Hepatic stellate cell (primary cell): ENCODE measurements at places on chromosomes 3 and 15.
A peak's percentile ranks its signal among the peaks of the same experiment; 100 is the strongest.

DNA sequence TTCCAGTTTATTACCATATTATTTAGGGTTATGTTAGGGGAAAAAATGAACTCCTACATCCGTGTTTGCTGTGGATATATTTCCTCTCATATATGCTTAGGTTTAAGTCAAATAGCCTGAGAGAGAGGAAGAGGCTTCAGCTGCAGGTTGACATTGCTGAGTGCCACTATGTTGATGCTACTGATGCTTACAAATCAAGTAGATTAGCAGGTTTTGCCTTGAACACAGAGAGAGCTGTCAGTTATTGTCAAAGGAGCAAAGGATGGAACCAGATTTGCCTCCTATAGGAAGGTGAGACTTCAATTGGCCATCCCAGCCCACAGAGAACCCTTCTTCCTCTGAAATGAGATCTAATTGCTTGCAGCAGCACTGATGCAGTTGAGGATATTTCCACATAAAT lies 339.2 kb downstream of the CADM2 start:
- no peak for DNase-seq

GRCh38 chr15:70605606-70606410 lies 157.6 kb downstream of the UACA start:
- DNase-seq, result peak; percentile 32

GRCh38 chr15:67240235-67241131 lies 14.0 kb downstream of the AAGAB start:
- no peak for DNase-seq

DNA sequence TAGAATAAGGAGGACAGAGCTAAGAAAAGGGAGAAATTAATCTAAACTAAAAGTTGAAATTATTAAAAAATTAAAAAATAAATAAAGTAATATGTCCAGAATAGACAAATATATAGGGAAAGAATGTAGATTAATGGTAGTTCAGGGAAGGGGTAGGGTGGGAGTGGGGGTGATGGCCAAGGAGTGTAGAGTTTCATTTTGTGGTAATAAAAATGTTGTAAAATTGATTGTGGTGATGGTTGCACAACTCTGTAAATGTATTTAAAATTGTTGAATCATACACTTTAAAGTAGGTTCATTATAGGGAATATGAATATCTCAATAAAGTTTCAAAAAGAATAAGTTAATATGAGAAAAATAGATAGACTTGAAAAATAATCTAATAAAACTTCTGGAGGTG lies 21.0 kb upstream of the FNDC3B start:
- no peak for DNase-seq

GRCh38 chr15:72566973-72567372 lies 87.5 kb upstream of the GOLGA6B start:
- DNase-seq, result no peak

GRCh38 chr3:155741101-155741500 lies 3.8 kb downstream of the PLCH1 start:
- DNase-seq, result no peak

GRCh38 chr3:141366285-141367037 lies 1.8 kb upstream of the ZBTB38 start:
- peak; percentile 60 for DNase-seq

- no peak for DNase-seq
Observed at GRCh38 chr15:60017538-60018520, 13.7 kb downstream of the FOXB1 start.

DNA sequence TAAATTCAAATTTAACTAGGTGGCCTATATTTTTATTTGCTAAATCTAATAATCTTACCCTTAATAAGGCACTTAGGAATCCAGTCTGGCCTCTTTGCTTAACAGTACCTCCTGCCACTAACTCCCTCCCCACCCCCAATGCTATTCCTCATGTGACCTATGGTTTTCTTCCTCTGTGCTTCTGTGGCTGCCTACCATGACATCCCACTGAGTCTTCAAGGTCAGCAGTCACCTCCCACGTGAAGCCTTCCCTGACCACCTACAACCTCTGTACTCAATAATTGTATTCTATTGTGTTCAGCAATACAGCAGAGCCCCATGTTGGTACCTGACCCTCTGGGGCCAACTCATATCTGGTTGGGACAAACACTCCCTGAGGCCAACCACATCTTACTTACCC lies 9.7 kb downstream of the PARP16 start:
- DNase-seq, result no peak

DNA sequence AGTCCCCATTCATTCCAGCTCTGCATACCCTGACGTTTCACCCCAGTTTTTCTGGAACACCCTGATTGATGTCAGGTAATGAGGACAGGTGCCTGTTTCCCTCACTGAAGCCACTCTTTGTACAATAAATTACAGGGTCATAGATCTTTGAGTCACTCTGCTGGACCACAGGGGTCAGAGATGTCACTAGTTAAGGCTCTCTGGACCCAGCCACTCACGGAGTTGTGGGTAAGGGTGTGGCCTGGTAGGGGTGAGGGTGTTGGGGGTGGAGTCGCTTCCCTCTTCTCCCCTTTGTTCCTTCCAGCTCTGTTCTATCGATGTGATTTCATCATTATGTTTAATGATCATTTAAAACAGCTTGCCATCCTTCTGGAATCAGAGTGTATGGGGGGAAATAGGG lies 512 bp downstream of the IQCF5 start:
- no peak for DNase-seq

GRCh38 chr15:56608993-56609392 lies 124.3 kb downstream of the ZNF280D start:
- no peak for DNase-seq

GRCh38 chr3:33430061-33430460 lies 10.1 kb downstream of the UBP1 start:
- DNase-seq, result no peak

DNA sequence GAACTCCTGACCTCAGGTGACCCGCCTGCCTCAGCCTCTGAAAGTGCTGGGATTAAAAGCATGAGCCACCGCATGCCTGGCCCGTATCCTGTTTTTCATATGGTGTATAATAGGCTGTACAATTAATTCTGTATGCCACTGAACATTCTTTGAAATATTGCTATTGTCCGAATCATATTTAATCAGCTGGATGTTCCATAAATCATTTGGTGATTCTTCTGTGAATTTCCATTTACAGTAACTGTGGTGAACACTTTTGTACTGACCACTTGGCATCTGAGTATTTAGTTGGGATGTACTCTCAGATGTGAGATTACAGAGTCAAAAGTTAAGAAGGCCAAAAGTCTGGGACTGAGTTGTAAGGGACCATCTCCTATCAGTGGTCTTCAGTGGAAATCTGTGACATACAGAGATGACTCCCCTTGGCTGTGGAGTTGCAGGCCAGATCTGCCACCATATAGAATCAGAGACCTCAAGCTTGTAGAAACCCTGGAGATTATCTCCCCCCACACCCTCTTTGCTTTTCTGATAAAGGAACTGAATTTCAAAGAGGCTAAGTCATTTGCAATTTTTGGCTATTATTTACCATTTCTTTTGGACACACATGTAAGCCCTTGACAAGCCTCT lies 25.7 kb upstream of the DYNC1LI1 start:
- no peak for DNase-seq

DNA sequence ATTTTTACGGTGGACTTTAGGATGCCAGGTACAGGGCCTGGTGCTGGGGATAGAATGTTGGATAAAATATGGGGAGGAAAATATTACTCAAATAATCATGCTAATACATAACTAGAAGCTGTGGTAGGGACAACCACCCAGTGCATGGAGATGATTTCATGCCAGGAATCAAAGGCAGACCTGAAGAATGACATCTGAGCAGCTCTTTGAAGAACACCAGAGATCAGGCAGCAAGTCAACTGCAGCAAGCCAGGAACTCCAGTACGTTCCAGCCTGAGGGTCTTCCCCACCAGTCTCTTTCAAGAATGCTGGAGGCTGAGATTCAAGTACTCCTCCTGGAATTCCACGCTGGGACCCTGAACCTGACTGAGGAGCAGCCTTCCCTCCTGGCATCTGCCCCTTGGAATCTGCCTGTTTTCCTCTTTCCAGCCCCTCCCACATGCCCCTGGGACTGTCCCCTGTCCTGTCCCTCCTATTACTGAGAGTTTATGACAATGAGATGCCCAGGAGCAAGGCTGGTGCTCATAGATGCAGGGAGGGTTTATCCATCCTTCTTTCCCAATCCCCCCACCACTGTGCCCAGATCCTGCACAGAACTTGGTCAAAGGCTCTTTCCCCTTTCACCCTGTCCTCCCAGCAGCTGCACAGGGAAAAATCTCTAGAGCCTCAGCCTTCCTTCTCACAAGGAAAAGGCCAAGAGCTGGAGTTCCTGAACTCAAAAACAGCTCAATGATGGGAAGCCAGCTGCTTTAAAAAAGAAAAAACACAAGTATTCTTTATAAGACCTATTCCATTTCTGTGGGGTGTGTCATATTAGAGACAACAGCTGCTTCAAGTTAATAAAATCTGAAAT lies 68.0 kb downstream of the PDZRN3 start:
- DNase-seq, result no peak

DNA sequence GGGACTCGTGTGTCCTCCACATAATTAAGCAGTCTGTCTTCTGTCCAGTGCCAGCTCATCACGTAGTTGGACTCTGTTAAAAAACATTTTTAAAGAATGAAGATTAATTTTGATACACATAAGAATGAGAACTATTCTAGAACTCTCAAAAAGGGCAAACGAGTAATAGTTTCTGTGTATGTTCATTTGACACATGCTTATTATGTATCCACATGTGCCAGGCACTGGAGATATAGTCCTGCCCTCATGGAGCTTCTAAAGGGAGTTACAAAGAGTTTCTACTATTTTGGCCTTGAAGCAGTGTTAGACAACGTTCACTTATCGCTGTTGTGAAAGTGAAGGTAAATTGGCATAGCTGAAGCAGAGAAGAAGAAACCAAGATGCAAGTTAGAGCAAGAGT lies 326.7 kb upstream of the CTDSPL start:
- no peak for DNase-seq

GRCh38 chr3:112005091-112005672 lies 6.5 kb downstream of the TAGLN3 start:
- no peak for DNase-seq

DNA sequence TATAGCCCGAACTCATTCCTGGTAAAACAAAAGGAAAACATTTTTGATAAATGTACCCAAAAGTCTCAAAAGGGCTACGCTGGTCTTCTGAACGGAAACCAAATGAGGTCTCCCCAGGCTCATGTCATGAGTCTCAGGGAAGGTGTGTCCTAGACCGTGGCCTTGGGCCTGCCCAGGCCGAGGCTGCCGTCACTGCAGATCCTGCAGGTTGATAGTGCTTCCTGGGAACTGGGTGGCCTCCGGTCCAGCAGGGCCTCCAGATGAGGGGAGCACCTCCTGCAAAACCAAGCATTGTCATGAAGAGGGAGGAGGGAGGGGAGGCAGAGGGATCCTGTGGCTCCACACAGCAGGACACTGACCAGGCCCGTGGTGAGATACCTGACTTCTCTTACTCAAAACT lies 37.5 kb downstream of the ZXDC start:
- DNase-seq, result no peak

- DNase-seq, result no peak
Observed at GRCh38 chr15:50605462-50605861, 59.0 kb upstream of the USP50 start.

GRCh38 chr15:39919748-39920509 lies at the start of gene GPR176:
GPR176 (minus strand) TSS chr15:39920266; CDS start chr15:39920026, 240 bp downstream.
- DNase-seq, result peak; percentile 87

DNA sequence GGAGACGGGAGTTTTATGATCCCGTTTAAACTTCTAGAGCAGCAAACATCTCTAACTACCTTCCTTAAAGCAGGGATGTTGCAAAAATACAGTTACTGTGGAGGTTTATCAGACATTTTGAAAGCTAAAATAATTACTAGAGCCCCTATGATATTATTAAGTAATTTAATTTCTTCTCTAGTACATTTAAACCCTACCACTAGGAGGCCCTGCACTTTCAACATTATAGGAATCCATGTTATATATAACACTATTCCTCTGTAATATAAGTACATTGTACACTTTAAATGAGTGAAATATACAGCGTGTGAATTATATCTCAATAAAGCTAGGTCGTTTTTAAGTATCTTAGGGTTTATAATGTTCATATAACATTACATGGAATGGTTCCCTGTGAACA lies 11.5 kb downstream of the SETMAR start:
- DNase-seq, result no peak

- no peak for DNase-seq
Observed at GRCh38 chr3:21073561-21073960, 677.4 kb downstream of the ZNF385D start.

- peak; percentile 34 for DNase-seq
Observed at GRCh38 chr15:44010089-44010488, 183.3 kb downstream of the WDR76 start.

DNA sequence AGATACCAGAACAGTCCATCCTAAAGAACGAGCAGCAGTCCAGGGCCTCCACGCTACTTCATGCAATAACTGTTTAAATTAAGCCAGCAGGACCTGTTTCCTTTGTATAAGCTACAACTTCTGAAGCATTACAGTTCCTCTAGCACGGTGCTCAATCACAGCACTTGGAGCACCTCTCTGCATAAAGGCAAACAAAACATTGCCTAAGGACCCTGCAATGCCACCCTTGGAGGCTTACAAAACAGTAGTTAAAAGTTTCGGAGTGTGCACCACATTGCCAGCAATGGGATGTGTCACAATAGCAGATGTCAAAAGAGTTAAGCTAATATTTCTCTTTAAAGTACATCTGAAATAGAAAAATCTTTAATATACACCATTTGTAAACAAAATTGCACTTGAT lies 2.6 kb upstream of the VPS39 start:
- no peak for DNase-seq

DNA sequence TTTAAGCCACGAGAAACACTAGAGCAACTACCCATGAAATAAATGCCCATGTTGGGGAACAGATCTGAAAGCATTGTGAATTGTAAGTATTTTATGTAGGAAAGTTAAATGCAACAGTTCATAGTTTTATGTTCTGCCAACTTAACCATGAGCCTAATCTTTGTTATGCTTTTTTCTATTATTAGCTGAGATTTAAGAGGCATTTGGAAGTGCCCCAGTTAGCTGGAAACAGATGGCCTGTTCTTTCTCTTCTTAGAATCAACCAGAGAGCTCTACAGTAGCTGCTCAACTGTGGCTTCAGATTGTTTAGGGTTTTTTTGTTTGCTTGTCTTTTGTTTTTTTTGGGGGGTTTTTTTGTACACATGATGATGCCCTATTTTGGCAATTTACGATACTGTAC lies 284.4 kb downstream of the KCNH8 start:
- DNase-seq, result no peak

DNA sequence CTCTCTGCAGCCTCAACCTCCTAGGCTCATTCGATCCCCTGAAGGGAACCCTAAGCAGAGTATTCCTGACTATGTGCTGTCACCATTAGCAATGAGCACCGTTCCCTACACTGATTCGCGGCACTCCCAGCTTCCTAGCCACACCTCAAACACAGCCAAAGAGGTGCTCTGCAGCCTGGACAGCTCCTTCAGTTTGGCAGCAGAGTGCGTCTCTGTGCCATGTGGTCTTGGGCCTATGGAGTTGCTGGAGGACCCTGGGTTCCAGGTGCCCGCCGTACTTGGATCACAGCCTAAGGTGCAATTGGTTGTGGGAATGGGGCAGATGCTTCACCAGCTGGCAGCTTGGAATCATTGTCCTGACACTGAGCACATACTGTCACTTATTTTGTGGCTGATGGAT lies 17.3 kb upstream of the IL12A start:
- DNase-seq, result no peak
